Thoracic aorta (tissue), 2 donors: ENCODE measurements at places on chromosomes 5 and 9. TPM values are rescaled to one million over a fixed set of nuclear protein-coding genes. Genes with fewer than 3 reads are reported as not detected.

GRCh38 chr9:99307851-99308250 is 85.8 kb downstream of the SEC61B start:
- no peak for DNase-seq

DNA sequence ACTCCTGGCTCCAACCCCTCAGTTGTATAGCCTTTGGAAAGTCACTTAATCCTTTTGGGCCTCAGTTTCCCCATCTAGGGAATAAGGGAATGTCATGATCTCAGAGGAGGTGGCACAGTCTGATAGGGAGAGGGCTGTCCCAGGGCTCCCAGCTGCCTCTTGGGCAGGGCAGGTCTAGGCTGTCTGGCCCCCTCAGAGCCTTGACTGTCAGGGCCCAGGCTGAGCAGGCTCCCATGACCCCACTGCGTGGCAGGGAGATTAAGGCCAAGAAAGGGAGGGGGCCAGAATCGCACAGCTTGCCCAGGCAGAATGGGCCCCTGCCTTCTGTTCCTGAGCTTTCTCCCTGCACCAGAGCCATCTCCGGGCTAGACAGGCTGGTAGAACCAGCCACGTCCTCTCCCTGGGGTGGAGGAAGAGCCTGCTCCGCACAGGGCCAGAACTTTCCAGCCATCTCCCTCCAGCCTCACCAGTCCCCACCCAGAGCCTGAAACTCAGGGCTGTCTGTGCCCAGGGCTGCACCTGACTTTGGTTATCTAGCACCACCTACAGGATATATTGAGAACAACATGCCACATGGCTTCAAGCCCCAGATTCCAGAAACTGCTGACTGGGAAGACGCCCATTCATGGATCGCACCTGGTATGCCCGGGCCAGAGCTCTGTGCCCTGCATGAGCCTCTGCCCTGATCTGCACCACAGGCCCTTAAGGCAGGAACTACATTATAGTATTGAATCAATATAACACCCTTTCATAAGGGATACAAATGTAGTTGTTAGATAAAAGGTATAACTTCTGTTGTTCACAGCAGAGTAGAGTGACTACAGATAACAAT is 32.1 kb downstream of the NAIF1 start:
- no peak for DNase-seq

GRCh38 chr5:56876327-56876726 is 33.1 kb upstream of the SETD9 start:
- DNase-seq, result no peak

DNA sequence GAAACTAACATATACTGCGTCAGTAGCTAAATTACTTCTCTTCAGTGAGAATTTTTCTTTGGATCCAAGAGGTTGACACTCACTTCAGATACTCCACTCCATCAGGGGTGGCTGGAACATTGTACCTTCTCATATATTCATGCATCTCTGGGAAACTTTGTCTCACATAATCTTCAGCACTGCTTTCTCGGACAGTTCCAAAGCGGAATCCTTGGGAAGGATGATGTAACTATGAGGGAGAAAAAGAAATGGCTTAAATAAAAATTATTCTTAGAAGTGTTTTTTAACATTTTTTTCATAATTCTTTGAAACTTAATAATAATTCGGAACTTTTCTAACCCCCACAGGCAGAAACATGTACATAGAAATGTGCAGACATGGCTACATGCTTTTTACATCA is 33.4 kb upstream of the PPP3R2 start:
- DNase-seq, result no peak

- DNase-seq, result no peak
Measured at GRCh38 chr5:180606215-180606785, 15.0 kb upstream of the SCGB3A1 start.

- DNase-seq, result no peak
Measured at GRCh38 chr9:79661279-79661678, 89.5 kb downstream of the TLE4 start.

DNA sequence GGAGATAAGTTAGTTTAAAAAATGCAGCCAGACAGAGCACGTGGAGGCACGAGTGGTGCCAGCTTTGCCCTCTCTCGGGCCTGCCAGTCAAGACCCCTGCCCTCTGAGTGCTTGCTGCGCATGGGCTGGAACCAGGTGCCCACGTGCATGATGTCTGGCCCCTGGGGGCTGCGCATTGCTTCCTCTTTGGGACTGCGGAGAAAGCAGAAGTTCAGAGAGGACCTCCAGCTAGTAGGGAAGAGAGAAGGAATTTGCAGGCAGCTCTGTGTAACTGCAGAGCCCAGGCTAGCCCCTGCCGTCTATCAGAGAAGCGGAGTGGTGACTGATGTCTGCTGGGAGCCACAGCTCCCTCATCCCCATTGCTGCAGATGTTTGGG is 9.7 kb upstream of the RNU6ATAC start:
- DNase-seq, result no peak

- DNase-seq, result no peak
Measured at GRCh38 chr9:20074291-20074690, 285.5 kb upstream of the SLC24A2 start.

DNA sequence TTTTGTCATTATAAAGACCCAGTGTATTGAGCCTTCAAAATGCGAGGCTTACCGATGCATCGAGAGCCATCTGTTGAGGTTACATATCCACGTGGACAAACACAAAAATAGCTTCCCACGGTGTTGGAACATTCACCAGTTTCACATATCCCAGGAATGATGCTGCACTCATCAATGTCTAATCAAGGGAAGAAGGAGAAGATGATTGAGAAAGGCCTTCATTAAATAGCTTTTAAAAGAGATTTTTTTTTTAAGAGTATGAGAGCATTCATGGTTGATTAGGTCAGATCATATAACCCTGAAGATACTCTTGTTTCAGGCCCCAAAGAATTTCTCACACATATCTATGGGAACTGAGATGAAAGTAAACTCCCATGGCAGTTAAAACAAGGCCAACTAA is 129.4 kb downstream of the FBN2 start:
- no peak for DNase-seq

- DNase-seq, result no peak
Measured at GRCh38 chr5:161544350-161544765, 2.2 kb downstream of the GABRB2 start.

DNA sequence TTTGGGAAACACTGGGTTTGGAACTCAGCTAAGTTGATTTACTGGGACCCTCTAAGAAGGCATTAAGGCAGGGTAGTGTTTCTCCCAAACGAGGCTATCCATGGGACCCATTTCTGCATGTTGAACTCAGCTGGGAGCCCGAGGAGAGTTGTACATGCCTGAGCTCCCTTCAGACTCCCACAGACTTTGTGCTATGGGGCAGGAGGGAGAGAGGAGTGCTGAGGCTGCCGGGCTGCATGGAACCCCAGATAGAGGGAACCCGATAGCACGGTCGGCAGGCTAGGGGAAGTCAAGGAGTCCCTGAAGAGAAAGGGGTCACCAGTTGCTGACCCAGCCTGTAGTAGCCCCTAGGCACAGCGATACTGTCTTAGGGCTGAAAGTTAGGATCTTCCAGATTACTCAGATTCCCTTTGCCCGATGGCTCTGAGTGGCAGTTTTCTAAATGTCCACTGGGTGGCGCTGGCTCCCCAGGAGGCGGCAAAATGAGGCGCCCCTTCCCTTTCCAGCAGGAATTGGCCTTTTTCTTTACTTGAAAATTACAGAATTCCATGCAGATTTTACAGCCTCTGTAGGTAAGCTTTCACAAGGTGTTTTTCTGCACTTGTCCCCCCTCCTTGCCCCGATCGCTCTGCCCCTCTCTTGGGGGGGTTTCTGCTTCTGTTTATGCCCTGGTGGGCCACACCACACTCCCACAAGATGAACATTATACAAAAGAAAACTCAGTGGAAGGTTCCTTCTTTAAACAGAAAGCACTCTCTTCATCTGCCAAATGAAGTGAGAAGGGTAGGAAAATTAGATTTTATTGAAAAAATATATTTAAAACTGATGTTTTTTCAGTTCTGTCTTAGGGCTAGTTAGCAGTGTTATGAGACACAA is 17.8 kb downstream of the NANS start:
- DNase-seq, result no peak

- DNase-seq, result no peak
Measured at GRCh38 chr9:134691695-134692572, 50.3 kb downstream of the COL5A1 start.

DNA sequence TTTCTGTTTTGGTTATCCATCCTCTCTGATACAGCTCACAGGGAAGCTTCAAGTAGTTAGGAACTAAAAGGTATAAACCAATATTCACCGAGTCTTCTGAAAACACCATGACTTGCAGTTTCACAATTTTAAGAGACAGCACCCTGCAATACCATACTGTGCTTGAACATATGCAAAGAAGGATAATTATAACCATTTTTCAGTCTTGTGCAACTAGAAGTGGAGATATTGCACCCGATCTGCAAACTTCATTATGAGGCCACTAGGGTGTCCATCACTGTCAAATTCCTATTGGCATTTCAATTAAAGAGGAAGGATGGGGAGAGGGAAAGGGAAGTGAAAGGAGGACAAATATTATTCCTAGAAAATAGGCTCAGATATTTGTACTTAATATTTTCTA is 32.4 kb upstream of the CEP120 start:
- DNase-seq, result no peak

DNA sequence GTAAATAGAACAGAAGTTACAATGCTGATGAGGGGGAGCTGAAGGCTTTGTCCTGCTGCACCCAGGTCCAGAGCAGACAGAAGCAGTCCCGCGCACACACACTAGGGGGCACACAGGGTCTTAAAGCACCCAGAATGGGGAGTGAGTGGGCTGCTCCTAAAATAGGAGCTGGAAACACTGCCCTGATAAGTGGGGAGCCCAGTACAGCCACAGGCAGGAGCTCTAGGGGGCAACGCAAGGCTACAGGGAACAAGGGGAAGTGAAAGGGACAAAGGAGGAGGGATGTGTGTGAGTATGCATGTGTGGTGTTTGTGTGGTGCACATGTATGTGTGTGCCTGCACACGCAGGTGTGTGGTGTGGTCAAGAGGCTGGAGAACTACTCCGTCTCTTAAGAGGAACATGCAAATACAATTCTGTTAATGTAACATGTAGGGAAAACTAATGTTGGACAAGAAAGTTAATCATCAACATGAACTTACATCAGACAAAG is 191.5 kb downstream of the ROR2 start:
- DNase-seq, result no peak

DNA sequence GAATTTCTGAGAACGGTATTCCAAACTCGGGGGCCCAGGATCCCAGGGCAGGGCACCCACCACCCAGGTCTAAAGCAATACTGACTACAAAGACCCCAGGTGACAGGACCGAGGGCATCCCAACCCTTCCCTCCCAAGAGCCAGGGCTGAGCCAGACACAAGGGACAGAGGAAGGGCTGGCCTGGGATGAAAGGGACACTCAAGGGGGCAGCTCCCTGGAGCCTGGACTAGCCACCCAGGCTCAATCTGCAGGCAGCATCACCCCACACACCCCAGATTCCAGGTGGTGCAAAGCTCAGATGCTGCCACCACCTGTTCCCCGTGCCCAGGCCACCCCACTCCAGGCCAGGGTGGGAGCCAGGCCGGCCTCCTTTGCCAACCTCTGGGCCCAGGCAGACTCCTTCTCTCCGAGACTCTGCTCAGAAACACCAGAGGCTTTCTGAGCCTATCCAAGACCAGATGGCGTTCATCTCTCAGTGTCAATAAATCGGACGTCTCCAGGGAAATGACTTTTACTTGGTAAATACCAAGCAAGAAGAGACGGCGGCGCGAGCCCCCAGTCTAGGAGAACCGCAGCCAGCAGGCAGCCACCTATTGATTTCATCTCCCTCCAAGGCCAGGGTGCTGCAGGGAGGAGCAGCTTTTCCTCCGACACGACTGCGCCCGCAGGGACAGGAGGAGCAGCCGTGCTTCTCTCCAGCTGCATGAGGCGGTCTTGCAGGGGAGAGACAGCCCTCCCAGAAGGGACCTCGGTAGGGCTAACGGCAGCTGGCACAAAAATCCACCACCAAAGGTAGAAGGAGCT is 94.1 kb upstream of the ADAMTS2 start:
- no peak for DNase-seq

DNA sequence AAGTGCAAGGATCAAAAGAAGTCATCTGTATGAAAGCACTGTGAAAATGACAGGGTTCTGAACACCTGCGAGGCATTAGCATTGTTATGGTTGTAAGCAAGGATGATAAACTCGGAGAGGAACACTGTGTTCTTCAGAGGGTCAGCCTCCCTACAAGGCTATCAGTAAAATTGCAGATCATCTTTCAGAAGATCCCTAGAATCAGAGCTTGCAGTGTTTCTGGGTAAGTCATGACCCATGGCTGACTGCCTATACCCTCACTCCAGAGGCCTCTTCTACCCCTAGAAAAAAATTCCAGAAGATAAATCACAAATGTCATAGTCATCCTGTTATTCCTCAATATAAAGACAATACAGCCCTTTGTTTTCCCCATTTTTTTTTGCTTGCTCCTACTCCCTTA is 292.6 kb downstream of the DMAC1 start:
- no peak for DNase-seq

GRCh38 chr5:30390095-30390494 is 803.4 kb upstream of the CDH6 start:
- DNase-seq, result no peak

GRCh38 chr9:85716031-85716877 is 25.5 kb downstream of the AGTPBP1 start:
- no peak for DNase-seq

GRCh38 chr9:14719231-14719923 is 3.2 kb downstream of the CER1 start:
- no peak for DNase-seq

GRCh38 chr9:78243130-78243529 is 7.3 kb downstream of the CEP78 start:
- DNase-seq, result no peak

Gene PJA2
- 155 TPM for total RNA-seq

Gene PCDHB5
- total RNA-seq, result 11.0 TPM

Gene SDHA
- total RNA-seq, result 59.6 TPM

Gene FOXD4L6
- not detected for total RNA-seq

Gene ELOVL7
- total RNA-seq, result 18.5 TPM

Gene ALDOB
- not detected for total RNA-seq

Gene PDE6A
- total RNA-seq, result not detected

Gene AK1
- total RNA-seq, result 77.7 TPM

Gene CD180
- 0.85 TPM for total RNA-seq
